Tibial nerve (tissue), 4 donors: ENCODE measurements at places on chromosomes 7 and 10. TPM values are rescaled to one million over a fixed set of nuclear protein-coding genes. Genes with fewer than 3 reads are reported as not detected.

PLXDC2 gene
- total RNA-seq: 55.2 TPM

LEP gene
- 70.7 TPM for total RNA-seq

DNA sequence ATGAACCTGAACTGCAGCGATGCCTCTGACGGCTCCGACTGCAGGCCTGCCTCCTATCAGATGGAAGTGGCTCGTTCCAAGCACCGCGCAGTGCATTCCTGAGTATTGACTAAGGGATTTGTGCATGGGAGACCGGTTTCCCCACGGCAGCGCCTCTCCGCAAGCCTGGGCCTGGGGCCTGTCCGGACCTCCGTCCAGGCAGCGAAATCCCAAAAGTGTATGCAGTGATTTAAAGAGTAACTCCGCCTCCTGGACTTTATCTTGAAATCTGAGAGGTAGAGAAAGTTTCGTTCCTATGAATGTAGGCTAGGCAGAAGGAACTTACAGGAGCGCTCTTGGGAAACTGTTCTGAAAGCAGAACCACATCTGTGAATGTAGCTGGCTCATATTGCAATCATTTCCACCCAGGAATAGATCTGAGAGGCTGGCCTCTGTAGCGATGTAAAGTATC, 106.2 kb upstream of the CELF2 start:
- H3K27me3 ChIP-seq: no peaks in the 10 kb centered on the region
- H3K4me3 ChIP-seq: peak overlapping the region; percentile 10
- no peaks in the 10 kb centered on the region for H3K36me3 ChIP-seq
- peak; percentile 49 for DNase-seq
- H3K27ac ChIP-seq: peak overlapping the region; percentile 50

DNA sequence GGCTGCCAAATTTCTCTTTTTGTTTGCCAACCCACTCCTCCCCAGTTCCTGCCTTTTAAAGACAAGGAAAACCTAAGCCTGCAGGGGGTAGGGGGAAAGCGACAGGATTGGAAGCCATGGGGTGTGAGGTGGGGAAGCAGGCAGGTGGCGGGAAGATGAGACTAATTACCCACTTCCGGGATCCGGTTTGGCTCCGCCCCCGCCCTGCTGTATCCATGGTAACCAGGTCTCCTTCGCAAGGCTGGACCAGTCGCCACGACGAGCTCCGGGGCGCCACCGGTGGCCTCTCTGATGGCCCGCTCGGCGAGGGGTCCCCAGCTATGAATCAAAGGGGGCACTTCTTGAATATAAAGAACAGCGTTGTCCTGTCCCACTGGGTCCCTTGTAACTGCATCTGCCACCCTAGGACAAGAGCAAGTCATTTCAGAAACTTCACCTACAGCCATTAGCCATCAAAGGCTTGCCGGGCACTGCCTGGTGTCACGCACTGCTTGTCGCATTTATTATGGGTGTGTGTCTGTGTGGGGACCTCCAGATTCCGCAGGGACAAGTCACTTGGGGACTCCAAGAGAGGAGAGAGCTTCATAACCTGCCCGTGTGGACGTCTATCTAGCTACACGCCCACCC, 55.4 kb upstream of the LMTK2 start:
- H3K4me1 ChIP-seq: no peaks in the 10 kb centered on the region
- H3K36me3 ChIP-seq: no peaks in the 10 kb centered on the region
- no peak overlapping the region for H3K27ac ChIP-seq
- H3K4me3 ChIP-seq: no peak overlapping the region
- no peak for DNase-seq
- H3K27me3 ChIP-seq: peaks cover 9% of the 10 kb centered on the region

DNA sequence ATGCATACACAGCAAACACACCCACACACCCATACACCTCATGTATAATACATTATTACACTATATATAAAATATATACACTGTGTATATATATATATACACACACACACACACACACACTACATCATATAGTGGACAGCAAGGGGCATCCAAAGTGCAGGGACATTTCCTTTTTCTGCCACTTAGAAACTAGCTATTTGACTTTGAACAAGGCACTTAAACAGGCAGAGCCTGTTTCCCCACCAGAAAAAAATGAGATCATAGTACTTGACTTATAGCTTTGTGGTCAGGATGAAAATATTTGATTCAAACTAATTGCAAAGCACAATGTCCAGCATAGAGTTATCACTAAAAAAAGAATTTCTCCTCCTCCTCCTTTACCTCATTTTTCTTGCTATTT, 254.3 kb upstream of the NPVF start:
- no peaks in the 10 kb centered on the region for H3K27me3 ChIP-seq
- DNase-seq: no peak
- H3K36me3 ChIP-seq: no peaks in the 10 kb centered on the region
- H3K27ac ChIP-seq: no peak overlapping the region
- no peak overlapping the region for H3K4me3 ChIP-seq
- no peaks in the 10 kb centered on the region for H3K4me1 ChIP-seq

- H3K4me1 ChIP-seq: no peaks in the 10 kb centered on the region
- H3K4me3 ChIP-seq: no peak overlapping the region
- no peak for DNase-seq
- H3K27ac ChIP-seq: no peak overlapping the region
- no peaks in the 10 kb centered on the region for H3K36me3 ChIP-seq
- H3K27me3 ChIP-seq: no peaks in the 10 kb centered on the region
These were observed 10.6 kb upstream of the LYZL2 start for GRCh38 chr10:30639946-30640786.
